ENCODE measurements at places on chromosomes 7 and 10.
A peak's percentile ranks its signal among the peaks of the same experiment; 100 is the strongest.

- DNase-seq = no peak
Measured at GRCh38 chr10:13712476-13712836, 125.7 kb downstream of the PRPF18 start.

GRCh38 chr7:79407351-79407750 is 46.1 kb downstream of the MAGI2 start:
- DNase-seq = no peak

GRCh38 chr10:128938558-128938957 is 528.5 kb upstream of the MGMT start:
- DNase-seq = no peak

DNA sequence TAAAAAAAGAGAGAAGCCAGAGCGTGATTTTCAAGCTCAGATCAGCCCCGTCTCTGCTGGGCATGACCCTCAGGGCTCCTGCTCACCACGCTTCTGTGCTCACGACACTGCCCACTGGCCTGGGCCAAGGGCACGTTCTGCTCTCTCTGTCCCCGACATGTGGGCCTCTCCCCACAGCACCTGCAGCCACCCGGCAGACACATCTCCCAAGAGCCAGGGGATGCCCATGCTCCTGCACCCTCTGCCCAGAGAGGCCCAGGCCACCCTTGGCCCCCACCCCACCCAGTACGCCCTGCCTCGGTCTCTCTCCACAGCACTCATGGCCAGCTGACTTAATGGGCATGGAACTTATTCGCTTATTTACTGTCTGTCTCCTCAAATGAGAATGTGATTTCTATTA is 175.4 kb upstream of the RNF32 start:
- DNase-seq = no peak

DNA sequence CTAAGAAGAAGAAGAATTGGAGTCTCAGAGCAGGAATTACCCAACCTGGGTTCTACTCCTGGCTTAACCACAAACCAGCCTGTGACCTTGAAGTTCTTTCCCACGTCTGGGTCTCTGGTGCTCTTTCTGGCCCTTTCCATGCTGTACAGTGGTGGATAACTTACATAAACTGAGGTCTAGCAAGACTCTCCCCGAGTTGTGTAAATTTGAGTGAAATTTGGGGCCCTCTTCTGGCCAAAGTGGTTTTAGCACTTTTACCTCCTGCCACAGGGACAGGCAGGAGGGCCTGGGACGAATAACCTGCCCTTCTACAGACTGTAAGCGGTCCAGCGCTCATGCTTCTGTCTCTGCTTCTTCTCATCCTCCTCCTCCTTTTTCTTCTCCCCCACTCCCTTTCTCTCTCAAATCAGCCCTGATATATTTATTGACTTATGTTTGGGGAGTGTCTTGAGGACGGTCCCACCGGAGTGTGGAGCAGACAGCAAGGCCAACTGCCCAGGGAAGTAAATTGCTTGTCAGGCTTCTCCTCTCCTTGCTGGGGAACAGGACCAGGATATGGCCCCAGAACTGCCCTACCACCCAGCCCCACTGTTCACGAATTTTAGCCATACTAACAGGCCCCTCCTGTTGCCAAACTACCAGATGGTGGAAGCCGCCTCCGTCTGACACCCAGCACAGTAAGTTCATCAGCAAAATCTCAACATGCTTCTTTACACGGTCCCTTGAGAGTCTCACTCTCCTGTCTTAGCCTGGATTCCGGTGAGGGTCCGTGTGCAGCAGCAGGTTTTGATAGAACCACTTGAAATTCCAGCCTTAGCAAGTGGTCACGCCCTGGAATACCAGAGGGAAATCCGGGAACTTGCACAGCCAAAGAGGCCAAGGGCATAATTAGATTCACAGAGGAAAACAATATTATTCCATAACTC is 4.0 kb upstream of the SH3PXD2A start:
- peak; percentile 71 for DNase-seq

DNA sequence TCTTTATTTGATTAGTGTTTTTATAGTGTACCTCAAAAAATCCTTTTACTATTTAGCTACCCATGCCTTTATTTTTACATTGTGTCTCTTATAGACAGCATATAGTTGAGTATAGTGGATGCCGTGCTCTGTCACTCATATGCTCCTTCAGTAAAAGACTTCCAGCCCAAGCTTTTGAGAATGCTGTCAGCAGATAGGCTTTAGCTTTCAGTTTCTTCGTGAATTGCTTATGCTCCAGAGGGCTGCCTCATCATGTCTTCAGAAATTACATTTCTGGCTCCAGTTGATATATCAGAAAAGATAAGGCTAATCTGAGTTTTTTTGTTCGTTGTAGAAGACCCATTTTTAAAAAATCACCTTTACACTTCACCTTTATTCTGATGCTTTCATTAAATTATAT is 332.0 kb downstream of the NXPH1 start:
- no peak for DNase-seq

- peak; percentile 46 for DNase-seq
Measured at GRCh38 chr7:28921822-28922221, 36.3 kb downstream of the TRIL start.

DNA sequence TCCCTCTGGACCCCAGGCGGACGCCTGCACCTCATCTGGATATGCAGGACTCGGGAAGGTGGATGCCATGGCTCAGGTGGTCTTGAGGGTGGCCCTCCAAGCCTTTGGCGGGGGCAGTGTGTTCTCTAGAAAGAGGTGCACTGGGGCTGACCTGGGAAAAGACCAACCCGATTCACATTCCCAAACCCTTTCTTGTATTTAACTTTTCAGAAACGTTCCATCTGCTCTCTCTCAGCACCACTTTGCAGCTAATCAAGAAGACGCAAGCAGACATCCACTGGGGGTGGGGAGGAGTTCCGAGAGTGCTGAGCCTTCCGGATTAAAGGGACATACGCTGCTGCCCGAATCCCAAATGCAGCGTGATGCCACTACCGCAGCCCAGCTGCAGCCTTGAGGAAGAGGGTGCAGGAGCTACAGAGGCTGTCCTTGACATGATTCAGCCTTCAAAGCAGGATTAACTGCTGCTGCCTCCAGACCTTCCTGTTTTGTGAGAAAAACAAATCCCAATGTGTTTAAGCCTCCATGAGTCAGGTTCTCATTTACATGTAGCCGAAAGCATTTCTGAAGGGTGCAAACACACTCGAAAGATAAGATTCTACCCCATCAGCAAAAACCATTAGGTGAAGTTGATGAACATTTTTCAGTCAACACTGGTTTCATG is 39.9 kb downstream of the RBM17 start:
- no peak for DNase-seq

GRCh38 chr10:78556705-78557432 is 511.9 kb upstream of the ZMIZ1 start:
- DNase-seq = no peak

DNA sequence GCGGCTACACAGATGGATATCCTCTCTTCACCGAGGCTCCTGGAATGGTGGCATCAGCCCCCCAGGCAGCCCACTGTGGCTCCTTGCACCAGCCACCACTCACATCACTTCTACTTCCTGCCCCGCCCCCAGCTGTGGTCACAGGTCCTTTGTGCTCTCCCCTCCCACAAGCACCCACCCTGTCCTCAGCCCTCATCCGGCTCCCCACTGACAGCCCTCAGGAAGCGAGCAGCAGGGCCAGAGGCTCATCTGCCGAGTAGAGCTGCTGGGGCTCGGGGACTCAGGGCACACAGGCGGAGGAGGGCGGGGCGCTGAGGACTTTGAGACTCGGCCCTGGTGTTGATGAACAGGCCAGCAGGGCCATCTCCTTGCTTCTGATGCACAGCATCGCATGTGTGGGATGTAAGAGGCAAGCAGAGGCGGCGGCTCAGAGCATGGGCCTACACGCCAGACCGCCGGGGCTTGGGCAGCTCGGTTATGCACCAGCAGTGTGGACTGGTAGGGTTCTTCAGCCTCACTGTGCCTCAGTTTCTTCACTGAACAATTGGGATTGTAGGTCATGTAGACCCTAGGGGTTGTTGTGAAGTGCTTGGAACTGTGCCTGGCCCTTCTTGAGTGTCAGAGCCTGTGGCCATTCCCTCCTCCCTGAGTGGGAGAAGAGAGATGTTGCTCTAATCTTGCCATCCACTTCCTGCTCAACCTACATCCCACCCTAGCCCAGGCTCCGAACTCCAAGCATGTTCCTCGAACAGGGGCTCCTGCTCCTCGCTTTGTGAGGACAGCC is at the start of gene PRF1:
Gene PRF1 (minus strand): TSS at position 77 of the 784 bp plus-strand sequence. CDS start 1,839 bp downstream, outside the sequence.
- DNase-seq = peak; percentile 83

GRCh38 chr10:126842356-126842755 is 62.9 kb upstream of the DOCK1 start:
- no peak for DNase-seq

DNA sequence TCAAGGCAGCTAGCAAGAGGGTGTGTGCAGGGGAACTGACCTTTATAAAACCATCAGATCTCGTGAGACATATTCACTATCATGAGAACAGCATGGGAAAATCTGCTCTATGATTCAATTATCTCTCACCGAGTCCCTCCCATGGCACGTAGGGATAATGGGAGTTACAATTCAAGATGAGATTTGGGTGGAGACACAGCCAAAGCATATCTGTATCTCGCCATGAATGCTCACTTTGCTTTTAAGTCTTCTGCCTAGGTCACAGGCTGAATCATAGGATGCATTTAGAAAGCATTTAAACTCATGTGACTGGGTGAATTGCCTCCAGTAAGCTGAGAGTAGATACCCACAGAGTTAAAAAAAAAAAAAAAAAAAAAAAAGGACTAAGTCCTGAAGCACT is 220.0 kb downstream of the AGMO start:
- DNase-seq = no peak

- no peak for DNase-seq
Measured at GRCh38 chr7:64883113-64883905, 19.8 kb upstream of the ZNF273 start.

DNA sequence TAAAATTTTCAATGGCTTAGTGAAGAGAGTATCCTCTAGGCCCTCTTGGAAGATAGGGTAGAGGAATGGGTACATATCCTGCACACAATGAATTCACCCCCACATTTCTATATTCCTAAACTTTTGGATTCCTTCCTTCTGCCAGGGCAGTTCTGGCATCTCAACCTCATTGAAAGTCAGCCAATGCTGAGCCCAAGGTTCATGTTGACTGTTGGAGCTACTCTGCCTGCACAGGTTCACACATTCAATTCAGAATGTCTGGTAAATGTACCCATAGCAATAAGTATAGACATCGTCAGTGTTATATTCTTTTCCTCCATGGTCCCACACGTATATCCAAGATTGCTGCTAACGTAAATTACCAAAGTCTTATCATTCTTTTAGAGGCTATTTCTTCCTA is 48.9 kb upstream of the STARD3NL start:
- DNase-seq = no peak

- DNase-seq = no peak
Measured at GRCh38 chr7:42471573-42472174, 234.7 kb upstream of the GLI3 start.

Data from CD4-positive, alpha-beta T cell treated with Interleukin-6 for 4 hours (primary cell).